NCI-H2029 (cell line): ENCODE measurements at places on chromosomes 4 and X.

DNA sequence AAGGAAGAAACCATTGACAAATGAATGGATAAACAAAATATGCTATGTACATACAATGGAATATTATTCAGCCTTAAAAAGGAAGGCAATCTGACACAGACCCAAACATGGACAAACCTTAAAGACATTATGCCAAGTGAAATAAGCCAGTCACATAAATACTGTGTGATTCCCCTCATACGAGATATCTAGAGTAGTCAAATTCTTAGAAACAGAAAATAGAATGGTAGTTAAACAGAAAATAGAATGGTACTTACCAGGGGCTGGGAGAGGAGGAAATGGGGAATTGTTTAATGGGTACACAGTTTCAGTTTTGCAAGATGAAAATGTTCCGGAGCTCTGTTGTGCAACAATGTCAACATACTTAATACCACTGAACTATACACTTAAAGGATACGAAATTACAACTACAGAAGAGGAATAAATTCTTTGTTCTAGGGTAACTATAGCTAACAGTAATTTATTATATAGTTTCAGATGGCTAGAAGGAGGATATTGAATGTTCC is 47.8 kb upstream of the DUSP21 start:
- no peak for DNase-seq

DNA sequence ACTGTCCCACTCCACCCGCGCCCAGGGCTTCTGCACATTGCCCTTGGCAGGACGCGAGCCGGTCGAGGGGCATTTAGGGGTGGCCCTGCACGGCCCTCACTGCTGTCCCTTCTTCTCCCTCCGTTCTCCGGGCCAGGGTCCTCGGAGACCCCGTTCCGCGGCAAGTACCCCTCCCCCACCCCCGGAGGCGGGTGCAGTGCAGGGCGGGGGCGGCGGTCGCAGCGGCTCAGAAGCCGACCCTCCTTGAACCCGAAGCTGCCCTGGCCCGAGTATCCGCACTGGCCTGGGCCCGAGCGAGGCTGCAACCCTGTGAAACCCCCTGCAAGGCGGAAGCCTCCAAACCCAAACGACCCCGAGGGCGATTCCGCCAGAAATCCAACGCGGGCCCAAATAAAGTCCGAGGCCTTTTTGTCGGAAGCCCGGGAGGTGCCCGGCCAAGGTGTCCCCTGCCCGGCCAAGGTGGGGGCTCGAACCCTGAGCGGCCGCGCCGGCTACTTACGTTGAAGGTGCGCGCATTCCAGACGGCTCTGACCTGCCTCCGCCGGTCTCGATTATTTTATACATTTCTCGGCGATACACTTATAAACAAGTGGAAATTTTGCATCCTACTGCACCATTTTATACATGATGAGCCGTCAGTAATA is 53.1 kb upstream of the TMEM33 start:
- no peak for DNase-seq

GRCh38 chr4:75036046-75036830 is 103.3 kb downstream of the PARM1 start:
- DNase-seq = no peak

- no peak for DNase-seq
Measured at GRCh38 chr4:90126805-90127204, 389 bp upstream of the CCSER1 start.

- no peak for DNase-seq
Measured at GRCh38 chr4:105588252-105588651, 35.8 kb downstream of the ARHGEF38 start.

DNA sequence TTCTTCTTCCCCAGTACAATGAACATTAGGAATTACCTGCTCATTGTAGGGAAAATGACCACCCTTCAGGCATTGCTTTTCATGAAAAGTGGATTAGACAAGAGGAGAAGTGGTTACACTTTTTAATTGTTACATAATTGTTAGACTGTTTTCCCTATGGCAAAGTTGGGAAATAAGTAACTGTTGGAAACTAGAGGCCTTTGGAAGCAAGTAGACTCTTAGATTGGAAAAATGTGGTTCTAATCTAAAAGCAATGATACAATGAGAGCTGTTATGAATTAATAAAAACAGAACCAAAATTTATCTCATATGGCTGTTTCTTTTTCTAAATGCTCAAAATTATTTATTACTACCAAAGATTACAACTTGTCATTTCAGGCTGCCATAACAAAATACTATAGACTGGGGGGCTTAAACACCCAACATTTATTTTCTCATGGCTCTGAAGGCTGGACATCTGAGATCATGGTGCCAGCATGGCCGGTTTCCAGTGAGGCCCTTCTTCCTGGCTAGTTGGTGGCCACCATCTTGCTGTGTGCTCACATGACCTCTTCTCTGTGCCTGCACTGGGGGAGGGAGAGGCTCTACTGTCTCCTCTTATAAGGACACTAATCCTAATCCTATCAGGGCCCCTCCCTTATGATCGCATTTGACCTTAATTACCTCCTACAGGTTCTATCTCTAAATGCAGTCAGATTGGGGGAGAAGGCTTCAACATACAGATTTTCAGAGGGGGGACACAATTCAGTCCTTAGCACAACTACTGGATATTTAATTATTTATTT is 12.5 kb downstream of the CC2D2A start:
- DNase-seq = no peak

DNA sequence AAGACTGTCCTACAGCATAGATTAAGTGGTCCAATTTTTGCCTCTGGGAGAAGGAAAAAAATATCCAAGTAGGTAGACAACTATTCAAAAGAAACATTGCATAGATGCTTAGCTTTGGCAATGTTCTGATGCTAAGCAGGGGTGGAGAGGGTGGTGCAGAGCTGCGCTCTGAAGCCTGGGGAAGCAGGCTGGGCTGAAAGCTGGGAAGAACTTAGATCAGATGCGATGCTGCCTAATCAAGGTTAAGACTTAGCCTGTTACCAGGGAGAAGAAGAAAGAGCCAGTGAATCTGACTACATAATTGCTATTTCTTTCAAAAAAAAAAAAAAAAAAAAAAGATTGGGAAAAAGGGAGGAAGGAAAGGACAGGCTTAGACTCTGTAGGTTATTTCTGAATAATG is 89.0 kb upstream of the SCOC start:
- no peak for DNase-seq

- DNase-seq = no peak
Measured at GRCh38 chrX:155143959-155144548, 72.2 kb upstream of the VBP1 start.

DNA sequence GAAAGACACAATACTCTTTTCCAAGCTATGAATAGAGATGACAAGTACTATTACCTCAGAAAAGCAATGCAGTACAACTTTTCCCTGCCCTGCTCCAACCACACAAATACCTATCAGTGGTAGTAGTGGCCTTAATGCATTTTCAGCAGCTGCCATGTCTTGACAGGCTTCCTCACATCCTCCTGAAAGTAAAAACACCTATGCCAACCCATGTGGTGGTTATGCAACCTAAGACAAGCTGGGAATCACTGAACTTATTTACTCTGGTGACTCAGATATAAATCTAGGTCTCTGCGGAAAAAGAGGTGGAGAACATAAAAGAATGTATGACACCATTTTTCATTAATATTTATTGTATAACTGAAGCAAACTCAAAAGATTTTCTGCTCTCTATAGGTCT is 14.5 kb downstream of the WDFY3 start:
- no peak for DNase-seq

- DNase-seq = no peak
Measured at GRCh38 chr4:69999420-69999819, 3.7 kb downstream of the STATH start.

DNA sequence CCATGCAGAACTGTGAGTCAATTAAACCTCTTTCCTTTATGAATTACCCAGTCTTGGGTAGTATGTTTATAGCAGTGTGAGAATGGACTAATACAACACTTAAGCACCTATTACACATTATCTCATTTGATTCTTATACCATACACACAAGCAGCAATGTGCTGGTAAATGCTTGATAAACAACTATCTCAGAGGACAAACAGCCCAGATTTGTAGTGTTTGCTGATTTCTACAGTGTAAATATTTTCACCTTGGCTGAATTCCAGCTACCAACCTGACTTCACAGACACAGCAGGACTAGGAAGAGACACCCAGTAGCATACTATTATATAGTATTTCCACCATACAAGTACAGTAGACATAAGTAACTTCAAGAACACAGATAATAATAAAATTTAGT is 406.5 kb upstream of the CNKSR2 start:
- peak; percentile 79 for DNase-seq

GRCh38 chr4:1105662-1106061 is 7.7 kb downstream of the RNF212 start:
- no peak for DNase-seq

- no peak for DNase-seq
Measured at GRCh38 chrX:102765217-102765616, 44.7 kb downstream of the GPRASP3 start.

DNA sequence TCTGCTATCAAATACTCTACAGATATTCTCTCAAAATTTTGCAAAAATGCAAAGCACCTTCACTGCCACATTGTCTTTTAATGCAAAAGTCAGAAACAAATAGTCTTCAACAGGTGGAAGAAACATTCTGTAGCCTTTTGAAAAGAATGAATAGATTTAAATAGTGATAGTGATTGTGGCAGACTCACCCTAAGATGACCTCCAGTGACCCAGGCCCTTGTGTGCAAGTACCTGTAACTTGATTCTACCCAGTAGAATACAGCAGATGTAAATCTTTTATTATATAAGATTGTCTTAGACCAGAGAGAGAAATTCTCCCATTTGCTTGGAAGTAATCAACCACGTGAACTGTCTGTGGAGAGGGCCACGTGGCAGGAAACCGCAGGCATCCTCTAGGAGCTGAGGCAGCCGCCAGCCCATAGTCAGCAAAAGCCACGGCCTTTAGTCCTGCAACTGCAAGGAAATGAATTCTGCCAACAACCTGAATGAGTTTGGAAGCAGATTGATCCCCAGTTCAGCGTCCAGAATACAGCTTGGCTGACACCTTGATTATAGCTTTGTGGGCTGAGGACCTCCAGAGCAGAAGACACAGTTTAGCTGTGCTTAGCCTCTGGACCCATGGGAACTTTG is 272.5 kb downstream of the ARHGAP10 start:
- no peak for DNase-seq

- DNase-seq = no peak
Measured at GRCh38 chr4:17476853-17477252, 35.0 kb downstream of the QDPR start.

DNA sequence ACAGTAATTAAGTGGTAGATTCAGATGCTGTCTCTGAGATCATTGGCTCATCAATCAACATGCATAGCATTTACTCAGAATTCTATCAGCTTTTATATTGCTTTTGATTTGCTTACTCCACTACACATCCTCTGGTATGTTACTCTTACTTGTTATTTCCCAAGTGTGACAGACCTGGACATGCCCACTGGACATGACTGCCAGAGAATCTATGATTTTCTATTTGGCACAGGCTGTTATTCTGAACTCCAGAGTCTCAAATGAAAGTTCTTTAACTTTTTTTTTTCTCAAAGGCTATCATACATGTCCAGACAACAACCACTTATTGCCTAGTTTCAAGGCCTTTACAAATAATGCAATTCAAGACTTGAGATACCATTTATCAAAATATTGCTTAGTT is 116.1 kb upstream of the ARHGAP24 start:
- DNase-seq = no peak

DNA sequence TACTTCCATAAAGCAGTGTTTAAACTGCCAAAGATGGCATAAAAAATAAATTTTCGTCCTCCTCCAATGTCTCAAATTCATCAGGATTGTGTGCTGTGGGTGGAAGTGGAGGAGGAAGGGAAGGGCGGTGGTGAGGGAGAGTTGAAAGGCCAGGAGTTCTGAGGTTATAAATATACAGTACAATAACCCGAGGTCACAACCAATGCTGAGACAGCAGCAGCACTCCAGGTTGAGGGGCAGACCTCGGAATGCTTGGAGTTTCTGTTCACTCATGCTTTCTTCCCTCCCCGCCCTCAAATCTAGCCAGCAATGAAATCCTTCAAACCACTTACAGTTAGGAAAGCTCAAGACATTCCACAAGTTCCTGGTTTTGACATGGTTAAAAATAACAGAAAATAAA is 134.0 kb upstream of the SMAD1 start:
- DNase-seq = no peak

DNA sequence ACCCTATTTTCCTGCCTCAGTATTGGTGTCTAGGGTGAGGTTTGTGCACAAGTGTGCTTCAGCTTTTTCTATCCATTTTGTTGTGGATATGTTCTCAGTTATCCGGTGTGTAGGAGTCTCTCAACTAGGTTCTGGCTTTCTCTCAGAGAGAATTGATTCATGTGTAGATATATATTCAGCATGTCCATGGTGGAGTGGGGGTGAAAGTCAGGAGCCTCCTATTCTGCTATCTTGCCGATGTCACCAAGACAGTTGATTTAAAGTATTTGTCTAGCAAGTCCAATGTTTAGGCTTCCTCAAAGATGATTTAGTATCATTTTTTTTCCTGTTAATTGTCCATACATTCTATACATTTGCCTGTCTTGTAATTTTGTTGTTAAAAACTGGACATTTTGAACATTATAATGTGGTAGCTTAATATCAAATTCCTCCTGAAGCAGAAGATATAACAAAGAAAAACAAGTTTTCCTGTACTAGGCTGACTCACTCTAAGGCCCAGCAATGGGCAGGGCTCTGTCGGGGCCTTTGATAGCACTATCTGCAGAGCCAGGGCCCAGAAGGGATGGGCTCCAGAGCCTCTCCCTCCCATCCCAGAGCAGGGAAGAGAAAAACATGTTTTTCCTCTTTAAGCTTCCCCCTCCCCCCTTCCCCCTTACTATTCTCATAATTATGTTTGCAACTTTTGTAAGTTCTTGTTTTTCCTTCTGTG is 37.6 kb downstream of the GLUD2 start:
- DNase-seq = no peak

DNA sequence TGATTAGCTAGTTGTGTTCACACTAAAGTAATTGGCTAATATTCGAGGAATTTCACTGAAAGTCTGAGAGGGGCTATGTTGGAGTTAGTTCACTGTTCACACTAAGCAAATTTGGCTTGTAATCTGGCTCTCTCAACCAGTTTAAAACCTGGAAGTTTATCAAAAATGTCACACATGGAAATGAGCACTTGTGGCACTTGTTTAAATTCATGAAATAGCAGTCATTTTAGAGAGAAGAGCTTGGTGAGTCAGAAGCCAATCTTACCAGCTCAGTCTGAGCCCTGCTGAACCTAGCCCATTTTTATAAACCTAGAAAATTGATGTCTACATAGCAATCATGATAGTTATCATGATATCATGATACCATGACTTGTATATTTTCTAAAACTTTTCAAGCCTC is 90.7 kb upstream of the JADE1 start:
- DNase-seq = no peak

DNA sequence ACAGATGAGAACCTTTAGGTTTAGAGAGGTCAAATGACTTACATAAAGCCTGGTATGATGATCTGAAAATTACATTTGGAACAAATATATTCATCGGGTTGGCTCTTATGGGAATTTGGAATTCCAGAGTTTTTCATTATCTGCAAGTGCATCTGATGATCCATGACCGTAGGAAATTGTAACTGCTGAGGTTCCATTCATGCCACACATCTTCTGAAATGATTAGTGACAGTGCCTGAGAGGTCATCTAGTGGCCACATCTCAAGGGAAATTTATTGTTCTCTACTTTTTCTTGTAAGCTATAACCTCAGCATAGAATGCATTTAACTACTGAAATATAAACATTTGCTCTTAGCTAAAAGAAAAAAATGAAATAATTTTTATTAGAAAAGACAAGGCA is 105.8 kb upstream of the NWD2 start:
- DNase-seq = no peak
